ENCODE measurements at places on chromosomes 5 and 9. TPM values are rescaled to one million over a fixed set of nuclear protein-coding genes. Genes with fewer than 3 reads are reported as not detected.

The DMRT3 gene
- total RNA-seq, result not detected

The EPB41L4B gene
- total RNA-seq, result not detected

The SHOC1 gene
- not detected for total RNA-seq

The SLC36A3 gene
- not detected for total RNA-seq

The ORM2 gene
- not detected for total RNA-seq

The CD274 gene
- 10.7 TPM for total RNA-seq

The TMC1 gene
- total RNA-seq, result not detected

The FAM120A gene
- total RNA-seq, result 109 TPM

The P4HA2 gene
- total RNA-seq, result 4.0 TPM

The ZDHHC21 gene
- total RNA-seq, result 7.3 TPM

The CCL27 gene
- total RNA-seq, result not detected

The OR1L8 gene
- total RNA-seq, result not detected

The FRMD3 gene
- 0.71 TPM for total RNA-seq

The PNPLA7 gene
- 7.0 TPM for total RNA-seq

The LCN2 gene
- not detected for total RNA-seq

The PRELID2 gene
- total RNA-seq, result 1.0 TPM

The KIF12 gene
- not detected for total RNA-seq

Data from activated naive CD4-positive, alpha-beta T cell treated with anti-CD3 and anti-CD28 coated beads, Interleukin-2, amount 10 ng/mL, durations not matched to agents 5 hours and 36 hours (primary cell).